ENCODE measurements at places on chromosomes 1 and 21. TPM values are rescaled to one million over a fixed set of nuclear protein-coding genes. Genes with fewer than 3 reads are reported as not detected.

Gene NUF2
- polyA plus RNA-seq = 51.4 TPM

Gene AGTRAP
- 79.0 TPM for polyA plus RNA-seq

Gene AMPD1
- polyA plus RNA-seq = not detected

Gene NPPB
- polyA plus RNA-seq = 0.95 TPM

Gene CASQ2
- not detected for polyA plus RNA-seq

Gene C2CD4D
- polyA plus RNA-seq = 0.82 TPM

Gene LAX1
- polyA plus RNA-seq = not detected

Gene NBPF20
- 0.30 TPM for polyA plus RNA-seq

Gene VHLL
- polyA plus RNA-seq = not detected

Gene SUSD4
- 2.7 TPM for polyA plus RNA-seq

Gene PLA2G2D
- polyA plus RNA-seq = not detected

Gene SYT11
- 3.9 TPM for polyA plus RNA-seq

Gene LCE6A
- not detected for polyA plus RNA-seq

Gene KLHDC8A
- 1.7 TPM for polyA plus RNA-seq

Gene EXOSC10
- 39.3 TPM for polyA plus RNA-seq

Gene VAV3
- polyA plus RNA-seq = 3.4 TPM

Gene FTCD
- 2.6 TPM for polyA plus RNA-seq

Gene GBP3
- polyA plus RNA-seq = not detected

Gene PDE4B
- polyA plus RNA-seq = 14.0 TPM

Gene TMEM82
- polyA plus RNA-seq = 0.42 TPM

Gene PLEKHG5
- 9.0 TPM for polyA plus RNA-seq

Gene SYDE2
- 5.8 TPM for polyA plus RNA-seq

Gene SLC9C2
- not detected for polyA plus RNA-seq

Gene CLCA1
- not detected for polyA plus RNA-seq

Gene DYNLT4
- polyA plus RNA-seq = not detected

Gene TOE1
- 9.1 TPM for polyA plus RNA-seq

Gene NES
- polyA plus RNA-seq = 25.0 TPM

Gene NTNG1
- 7.2 TPM for polyA plus RNA-seq

Gene PRR9
- polyA plus RNA-seq = not detected

Gene ZBTB8B
- polyA plus RNA-seq = 1.1 TPM

Gene LCE1B
- not detected for polyA plus RNA-seq

Gene FCRL6
- not detected for polyA plus RNA-seq

Gene OR2T33
- not detected for polyA plus RNA-seq

Gene AURKAIP1
- polyA plus RNA-seq = 355 TPM

Gene RGS7
- 2.0 TPM for polyA plus RNA-seq

Gene PTPN7
- polyA plus RNA-seq = 0.33 TPM

Gene FCRL2
- not detected for polyA plus RNA-seq

Gene CSMD2
- polyA plus RNA-seq = 4.7 TPM

Gene DMRTA2
- polyA plus RNA-seq = not detected

Gene C1orf226
- 2.3 TPM for polyA plus RNA-seq

Gene INAVA
- polyA plus RNA-seq = 25.3 TPM

Gene CFAP141
- polyA plus RNA-seq = not detected

Gene SPAG17
- 1.9 TPM for polyA plus RNA-seq

Gene RCC1
- polyA plus RNA-seq = 35.6 TPM

Gene CRNN
- not detected for polyA plus RNA-seq

Gene INSRR
- not detected for polyA plus RNA-seq

Gene CADM3
- 1.5 TPM for polyA plus RNA-seq

Gene KIAA1614
- polyA plus RNA-seq = 1.1 TPM

Gene KCNK2
- polyA plus RNA-seq = 0.24 TPM

Gene AMY1B
- not detected for polyA plus RNA-seq

Gene CELA2A
- polyA plus RNA-seq = not detected

Gene ZNF593OS
- 1.1 TPM for polyA plus RNA-seq

Gene LRRIQ3
- 1.0 TPM for polyA plus RNA-seq

Gene EPHX1
- polyA plus RNA-seq = 15.3 TPM

Gene ANKRD65
- polyA plus RNA-seq = 1.6 TPM

Data from GM23338 (cell line).